Activated effector memory CD4-positive, alpha-beta T cell treated with Interleukin-2 at 50 U/mL for 16 hours (primary cell): ENCODE measurements at places on chromosomes 1 and 21.

DNA sequence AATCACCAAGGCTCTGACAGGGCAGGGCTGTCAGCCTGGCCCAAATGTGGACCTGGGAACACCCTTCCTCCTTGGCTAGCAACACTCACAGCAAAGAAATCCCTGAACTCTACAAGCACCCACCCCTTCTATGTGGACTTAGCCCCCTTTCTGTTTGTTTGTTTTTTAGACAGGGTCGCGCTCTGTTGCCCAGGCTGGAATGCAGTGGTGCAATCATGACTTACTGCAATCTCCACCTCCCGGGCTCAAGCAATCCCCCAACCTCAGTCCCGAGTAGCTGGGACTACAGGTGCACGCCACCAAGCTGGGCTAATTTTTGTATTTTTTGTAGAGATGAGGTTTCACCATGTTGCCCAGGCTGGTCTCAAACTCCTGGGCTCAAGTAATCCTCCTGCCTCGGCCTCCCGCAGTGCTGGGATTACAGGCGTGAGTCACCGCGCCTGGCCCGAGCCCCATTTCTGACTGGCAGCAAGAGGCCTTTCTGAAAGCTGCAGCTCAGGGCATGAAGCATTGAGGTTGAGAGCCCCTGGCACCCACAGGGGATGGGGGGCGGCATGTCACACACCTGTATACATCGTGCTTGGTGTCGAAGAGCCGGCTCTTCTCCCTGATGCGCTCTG lies 16.2 kb downstream of the RIPK4 start:
- no peak for DNase-seq

DNA sequence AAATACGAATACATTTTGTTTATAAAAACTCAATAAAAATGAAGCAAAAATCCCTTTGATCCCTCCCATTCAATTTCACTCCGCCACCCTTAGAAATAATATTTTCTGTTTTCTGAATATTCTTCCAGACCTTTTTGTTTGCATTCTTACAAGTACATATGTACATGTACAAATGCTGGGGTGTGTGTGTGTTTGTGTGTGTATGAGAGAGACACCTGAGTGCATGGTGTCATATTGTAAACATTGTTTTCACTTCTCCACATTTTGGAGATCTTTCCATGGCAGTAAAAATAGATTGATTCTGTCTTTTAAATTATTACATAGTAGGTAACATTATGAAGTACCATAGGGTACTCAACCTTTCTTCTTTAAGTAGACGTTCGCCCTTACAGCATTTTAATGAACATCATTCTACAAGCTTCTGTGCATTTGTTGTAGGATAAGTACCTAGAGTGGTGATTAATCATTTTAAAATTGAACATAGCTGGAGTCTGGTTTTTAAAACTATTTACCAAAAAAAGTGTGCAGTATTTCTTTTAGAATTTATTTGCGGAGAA lies 1.3 kb upstream of the MPC2 start:
- DNase-seq: no peak

DNA sequence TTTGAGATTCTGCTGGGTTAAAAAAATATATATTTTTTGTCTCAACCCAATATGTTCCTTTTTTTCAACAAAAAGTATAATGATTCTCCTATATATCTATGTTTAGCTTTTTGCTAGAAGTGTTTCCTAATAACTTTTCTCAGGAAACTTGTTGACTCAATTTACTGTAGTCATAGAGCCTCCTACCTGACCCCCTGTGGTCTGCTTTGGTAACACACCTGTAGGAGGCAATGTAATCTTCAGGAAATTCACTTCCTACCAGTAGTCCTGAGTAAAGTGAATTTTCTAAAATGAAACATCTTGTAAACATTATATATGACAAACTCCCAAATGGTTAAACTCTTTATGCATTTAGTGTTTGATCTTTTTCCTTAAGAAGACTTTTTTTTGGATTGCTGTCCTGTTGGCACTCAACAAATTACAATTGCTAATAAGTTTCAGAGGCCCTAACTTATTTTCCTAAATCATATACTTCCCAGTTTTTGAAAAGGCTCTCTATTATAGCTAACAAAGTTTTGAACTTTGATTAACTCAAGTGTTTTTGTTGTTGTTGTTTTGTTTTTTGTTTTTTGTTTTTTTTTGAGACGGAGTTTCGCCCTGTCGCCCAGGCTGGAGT lies 118.3 kb downstream of the OLFML2B start:
- DNase-seq: no peak

GRCh38 chr1:234583755-234584419 lies 26.1 kb downstream of the IRF2BP2 start:
- no peak for DNase-seq

- no peak for DNase-seq
Measured at GRCh38 chr1:184322253-184322652, 64.6 kb upstream of the C1orf21 start.

- no peak for DNase-seq
Measured at GRCh38 chr1:223887747-223888418, 42.1 kb upstream of the TP53BP2 start.

- DNase-seq: no peak
Measured at GRCh38 chr21:42735061-42735460, 81.6 kb downstream of the PDE9A start.

DNA sequence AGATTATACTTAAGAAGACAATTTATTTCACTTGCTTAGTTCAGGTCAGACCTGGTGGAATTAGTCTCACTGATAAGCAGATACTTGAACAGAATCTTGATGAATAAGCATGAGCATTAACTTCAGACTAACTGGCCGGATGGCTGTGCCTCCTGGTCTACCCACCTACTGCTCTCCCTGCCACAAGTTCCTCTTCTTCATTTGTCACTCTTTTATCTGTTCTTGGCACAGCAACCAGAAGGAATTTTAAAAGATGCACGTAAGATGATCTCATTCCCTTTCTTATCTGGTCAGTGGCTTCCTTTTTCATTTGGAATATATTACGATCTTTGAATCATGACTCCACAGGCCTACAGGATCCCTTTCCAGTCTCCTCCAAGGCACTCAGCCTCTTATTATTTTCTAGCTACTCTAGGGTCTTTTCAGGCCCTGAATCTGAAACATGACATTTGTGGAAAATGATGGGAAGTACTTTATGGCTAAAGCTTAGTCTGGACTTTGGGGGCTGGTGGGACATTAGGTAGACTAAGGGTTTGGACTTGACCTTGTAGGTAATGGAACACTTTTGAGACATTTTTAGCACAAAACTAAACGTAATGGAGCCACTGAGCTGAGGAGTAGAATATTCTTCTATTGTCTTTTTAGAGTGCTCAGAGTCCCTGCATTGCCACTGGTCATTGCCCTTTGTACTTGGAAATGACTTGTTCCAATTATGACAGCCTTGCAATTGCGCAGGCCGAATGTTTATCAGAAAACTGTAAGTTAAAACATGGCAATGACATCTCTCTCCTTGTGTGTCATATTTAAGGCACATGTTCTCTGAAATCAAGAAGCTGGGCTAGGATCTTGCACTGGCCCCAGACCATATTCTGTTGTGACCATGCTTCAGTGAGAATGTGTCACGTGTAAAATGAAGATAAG lies 16.0 kb downstream of the ST6GALNAC3 start:
- DNase-seq: no peak

- no peak for DNase-seq
Measured at GRCh38 chr1:152039461-152039860, 2.7 kb upstream of the S100A11 start.

- no peak for DNase-seq
Measured at GRCh38 chr1:211037095-211037494, 96.9 kb downstream of the KCNH1 start.

- DNase-seq: peak; percentile 0
Measured at GRCh38 chr1:227889863-227890405, 57.8 kb downstream of the WNT9A start.

- no peak for DNase-seq
Measured at GRCh38 chr21:24115141-24115540, 1492.1 kb downstream of the MRPL39 start.

GRCh38 chr21:44955798-44956175 lies 16.0 kb downstream of the SLX9 start:
- no peak for DNase-seq

DNA sequence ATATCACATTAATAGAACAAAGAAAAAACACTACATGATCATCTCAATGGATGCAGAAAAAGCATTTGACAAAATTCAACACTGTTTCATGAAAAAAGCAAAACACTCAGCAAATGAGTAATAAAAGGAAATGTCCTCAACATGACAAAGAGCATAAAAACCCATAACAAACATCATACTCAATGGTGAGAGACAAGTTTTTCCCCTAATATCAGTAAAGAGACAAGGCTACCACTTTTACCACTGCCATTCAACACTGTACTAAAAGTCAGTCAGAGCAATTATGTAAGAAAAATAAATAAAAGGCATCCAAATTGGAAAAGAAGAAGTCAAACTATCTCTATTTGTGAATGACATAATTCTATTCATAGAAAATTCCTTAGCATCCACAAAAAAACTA lies 64.3 kb downstream of the ZNF644 start:
- DNase-seq: no peak

DNA sequence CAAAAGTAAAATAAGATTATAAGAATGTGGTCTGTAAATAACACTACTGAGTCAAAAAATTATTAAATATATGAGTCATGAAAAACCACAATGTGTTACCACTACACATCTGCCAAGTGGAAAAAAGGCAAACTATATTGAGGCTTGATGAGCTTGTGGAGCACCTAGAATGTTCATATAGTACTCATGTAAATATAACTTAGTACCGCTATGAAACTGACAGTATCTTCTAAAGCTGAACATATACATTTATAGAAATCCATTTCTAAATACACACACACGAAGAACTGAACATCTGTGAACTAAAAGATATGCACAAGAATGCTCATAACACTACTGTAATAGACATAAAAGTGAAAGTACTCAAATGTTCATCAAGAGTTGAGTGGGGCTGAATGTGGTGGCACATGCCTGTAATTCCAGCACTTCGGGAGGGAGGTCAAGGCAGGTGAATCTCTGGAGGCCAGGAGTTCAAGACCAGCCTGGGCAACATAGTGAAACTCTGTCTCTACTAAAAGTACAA lies 18.5 kb upstream of the GBP3 start:
- no peak for DNase-seq

GRCh38 chr1:169091480-169091941 lies 15.0 kb upstream of the ATP1B1 start:
- DNase-seq: no peak

GRCh38 chr1:151949371-151950193 lies 40.3 kb upstream of the THEM4 start:
- no peak for DNase-seq

DNA sequence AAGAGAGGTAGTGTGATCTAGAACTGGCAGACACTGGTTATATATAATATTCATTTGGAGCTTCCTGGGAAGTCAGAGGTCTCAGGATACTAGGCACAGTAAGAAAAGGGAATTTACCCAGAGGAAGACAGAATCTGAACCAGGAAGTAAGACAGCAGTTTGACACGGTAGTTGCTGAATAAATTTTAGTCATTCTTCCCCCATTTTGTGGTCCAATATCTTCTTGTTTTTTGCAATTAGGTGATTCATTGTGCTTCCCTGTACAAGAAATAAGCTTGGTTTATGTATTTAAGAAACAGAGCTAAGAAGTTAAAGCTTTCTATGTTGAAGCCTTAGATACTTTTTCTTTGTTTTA lies 1.3 kb downstream of the TMEM167B start:
- no peak for DNase-seq

GRCh38 chr1:7229186-7229585 lies 443.9 kb downstream of the CAMTA1 start:
- DNase-seq: no peak

DNA sequence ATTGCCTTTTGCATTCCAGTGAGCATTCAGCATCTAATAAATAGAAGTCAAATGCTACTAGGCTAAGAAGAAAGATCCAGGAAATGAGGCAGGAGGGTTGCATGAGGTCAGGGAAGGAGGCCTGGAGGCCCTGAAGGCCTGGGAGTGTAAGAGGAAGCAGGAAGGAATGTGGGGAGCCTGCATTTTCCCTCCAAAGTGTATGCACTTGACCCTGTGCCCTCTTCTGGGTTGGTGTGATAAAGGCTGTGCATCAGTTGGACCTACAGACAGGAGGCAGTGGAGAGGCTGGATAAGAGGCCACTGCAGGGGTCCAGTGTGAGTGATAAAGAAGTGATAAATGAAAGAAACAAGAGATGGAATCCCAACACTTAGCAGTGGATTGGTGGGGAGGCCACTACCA lies 20.4 kb downstream of the KIAA1614 start:
- DNase-seq: no peak

GRCh38 chr1:115620453-115620852 lies 21.3 kb upstream of the VANGL1 start:
- DNase-seq: no peak

- DNase-seq: no peak
Measured at GRCh38 chr1:14392859-14393365, 205.6 kb upstream of the KAZN start.

DNA sequence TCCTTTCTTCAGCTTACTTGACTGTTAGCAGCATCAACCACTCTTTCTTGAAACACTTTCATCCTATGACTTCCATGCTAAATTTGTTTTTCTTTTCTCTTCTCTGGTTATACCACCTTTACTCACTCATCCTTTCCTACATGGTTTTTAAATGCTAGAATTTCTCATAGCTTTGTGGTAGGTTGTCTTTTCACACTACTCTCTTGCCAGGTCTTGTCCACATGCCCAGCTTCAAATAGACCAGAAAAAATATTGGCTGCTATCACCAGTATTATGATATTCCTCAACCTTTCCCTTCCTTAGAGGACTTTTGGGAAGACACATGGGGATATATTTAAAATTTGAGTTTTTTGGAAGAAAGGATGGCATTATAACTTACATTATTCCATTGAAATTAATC lies 48.8 kb downstream of the PPP1R12B start:
- no peak for DNase-seq

DNA sequence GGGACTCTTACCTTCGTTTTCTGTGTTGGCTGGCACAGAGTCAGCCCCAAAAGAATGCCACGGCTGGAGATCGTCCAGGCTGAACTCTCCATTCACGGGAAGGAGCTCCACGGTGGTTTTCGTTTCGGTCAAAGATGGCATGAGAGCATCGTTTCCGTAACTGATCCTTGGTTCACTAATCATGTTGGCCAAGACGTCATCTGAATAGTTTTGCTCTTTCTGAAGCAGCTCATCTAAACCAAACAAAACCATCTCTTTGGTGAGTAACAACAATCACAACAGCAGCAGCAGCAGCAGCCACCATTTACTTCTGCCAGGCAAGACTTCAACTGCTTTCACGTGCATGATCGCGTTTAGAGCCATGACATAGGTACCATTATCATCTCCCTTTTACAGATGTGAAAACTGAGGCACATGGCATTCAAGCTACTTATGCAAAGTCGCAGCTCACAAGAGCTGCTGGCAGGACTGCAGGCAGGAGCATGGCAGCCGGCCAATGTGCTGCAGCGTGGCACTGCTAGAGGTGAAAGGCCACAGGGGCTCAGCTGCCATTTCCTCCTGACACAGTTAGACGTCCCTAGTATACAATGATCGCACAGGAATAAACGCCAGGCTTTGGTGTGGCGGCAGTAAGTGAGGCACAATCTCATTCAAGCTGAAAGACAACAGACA lies 177.1 kb downstream of the GABPA start:
- no peak for DNase-seq
